ENCODE measurements at places on chromosomes 12 and 14.

GRCh38 chr12:88062474-88062873 is 33.3 kb upstream of the C12orf50 start:
- DNase-seq, result no peak

- DNase-seq, result no peak
These were observed 59.7 kb upstream of the ARID2 start for GRCh38 chr12:45669792-45670191.

GRCh38 chr14:74380172-74380571 is 31.9 kb downstream of the VRTN start:
- no peak for DNase-seq

- DNase-seq, result no peak
These were observed 305.8 kb downstream of the RGS6 start for GRCh38 chr14:72237722-72238666.

DNA sequence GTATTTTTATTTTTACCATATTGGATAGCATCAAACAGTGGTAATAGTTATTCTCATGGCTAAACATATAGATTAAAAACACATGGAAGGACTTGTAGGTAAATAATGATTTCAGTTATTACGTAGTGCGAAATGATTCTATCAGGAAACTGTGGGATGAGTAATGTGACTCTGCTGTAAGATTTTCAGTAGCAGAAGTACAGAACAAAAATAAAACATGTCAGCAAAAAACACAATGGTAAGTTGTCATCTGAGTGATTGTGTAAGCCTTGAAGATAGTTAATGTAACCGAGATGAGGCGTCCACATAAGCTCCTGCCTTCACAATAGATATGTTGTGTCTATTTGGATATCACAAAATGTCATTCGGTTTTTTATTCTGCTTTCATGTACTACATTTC is 99.8 kb downstream of the BORCS5 start:
- no peak for DNase-seq

- DNase-seq, result no peak
These were observed 147.3 kb downstream of the BTG1 start for GRCh38 chr12:91998316-91998715.

DNA sequence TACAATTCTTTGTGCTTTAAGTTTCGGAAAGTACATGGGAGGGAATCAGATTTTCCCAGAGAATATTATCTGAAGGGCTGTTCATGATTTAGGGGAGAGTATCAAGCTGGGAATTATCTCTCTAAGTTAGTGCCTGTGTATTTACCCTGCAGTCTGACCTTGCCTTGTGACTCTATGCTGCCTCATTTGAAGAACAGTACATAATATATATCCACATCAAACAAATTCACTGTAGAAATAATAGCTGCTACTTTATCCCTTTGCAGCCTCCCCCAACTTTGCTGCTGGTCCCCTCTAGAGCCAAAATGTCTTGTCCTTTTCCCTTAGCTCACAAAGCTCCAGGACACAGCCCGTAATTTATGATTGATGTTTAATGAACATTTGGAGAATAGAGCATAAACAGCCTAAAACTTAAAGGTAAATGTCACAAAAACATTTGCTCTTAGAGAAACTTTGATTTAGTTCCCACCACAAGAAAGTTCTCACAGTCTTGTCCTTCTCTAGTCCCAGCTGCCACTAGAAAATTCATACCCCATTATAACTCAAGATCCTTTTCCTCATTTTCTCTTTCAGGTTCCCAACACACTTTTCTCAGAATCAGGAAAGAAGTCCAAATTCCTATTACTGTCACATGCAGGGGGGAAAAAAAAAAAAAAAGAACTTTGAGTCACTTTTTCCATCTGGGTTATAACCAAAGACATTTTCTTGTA is 1009.6 kb downstream of the FLRT2 start:
- DNase-seq, result no peak

GRCh38 chr14:97638864-97639263 is 841.7 kb downstream of the VRK1 start:
- DNase-seq, result no peak

DNA sequence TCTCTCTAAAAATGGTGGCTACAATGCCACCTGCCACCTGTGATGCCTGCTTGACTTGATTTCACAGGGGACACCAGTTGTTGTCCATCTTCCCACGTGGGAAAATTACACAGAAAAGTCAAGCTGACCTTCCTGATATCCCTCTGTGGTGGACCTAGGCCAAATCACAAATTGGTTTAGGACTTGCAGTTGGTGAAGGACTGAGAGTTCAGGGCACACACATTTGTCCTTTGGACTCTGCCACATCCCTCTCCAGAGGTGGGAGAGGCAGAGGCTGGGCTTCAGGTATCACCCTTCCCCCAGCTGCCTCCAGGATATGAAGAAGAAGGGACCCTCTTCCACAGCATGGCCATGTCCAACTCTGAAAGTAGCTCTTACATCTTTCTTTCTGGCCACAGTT is 55.6 kb upstream of the NOS1 start:
- DNase-seq, result no peak

GRCh38 chr12:113318900-113319628 is 15.8 kb downstream of the SLC8B1 start:
- DNase-seq, result no peak
